ENCODE measurements at places on chromosomes 11 and 22.

GRCh38 chr11:65419772-65420481 is 2.7 kb upstream of the NEAT1 start:
- DNase-seq: peak; percentile 82

GRCh38 chr11:8075119-8075726 is 5.8 kb upstream of the TUB start:
- no peak for DNase-seq

DNA sequence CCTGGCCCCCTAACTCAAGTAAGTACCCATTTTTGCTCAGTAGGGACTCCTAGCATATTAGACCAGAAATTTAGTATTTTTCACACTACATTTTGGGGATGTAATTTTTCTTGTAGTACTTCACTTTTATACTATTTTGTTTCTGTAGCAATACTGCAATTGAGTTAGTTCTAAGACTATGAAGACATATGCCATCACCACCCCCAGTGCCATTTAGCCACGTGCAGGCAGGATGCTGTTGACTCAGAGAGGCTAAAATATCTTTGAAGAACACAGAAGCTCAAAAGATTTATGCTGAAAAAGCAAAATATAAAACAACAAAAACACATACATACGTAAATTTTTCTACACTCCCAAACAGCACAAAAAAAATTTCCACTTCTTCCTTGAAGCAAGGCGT is 29.1 kb upstream of the DLAT start:
- DNase-seq: peak; percentile 62

DNA sequence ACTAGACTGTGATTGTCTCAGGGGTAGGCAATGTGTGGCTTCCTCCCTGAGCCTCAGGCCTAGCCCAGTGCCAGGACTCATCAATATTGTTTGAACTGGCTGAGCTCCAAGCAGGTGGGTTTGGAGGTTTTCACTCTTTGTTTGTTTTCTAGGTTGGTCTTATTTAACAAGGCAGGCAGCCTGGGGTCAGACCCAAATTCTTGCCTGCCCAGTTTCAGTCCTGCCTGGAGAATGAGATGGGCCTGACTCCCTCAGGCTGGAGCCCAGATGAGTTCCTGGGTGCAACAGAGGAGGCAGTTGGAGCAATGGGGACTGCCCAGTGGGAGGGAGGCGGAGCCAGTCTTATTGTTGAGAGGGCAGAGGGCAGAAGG is 28.3 kb upstream of the TP53I11 start:
- DNase-seq: peak; percentile 51

DNA sequence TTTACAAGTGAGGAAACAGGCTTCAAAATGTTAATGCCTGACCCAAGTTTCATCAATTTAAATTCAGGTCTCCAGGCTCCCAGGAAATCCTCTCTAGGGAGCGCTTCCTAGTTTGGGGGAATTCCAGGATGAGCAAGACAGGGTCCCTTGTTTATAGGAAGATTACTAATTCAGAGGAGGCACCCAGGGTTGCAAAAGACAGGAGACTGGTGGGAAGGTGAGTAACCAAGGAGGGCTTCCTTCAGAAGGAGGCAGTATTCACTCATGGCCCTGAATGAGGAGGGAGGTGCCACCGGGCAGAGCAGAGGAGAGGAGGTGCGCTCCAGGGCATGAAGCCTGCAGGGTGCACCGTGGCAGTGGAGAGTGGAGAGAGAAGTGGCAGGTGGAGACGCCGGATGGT is 1.6 kb downstream of the TMEM132A start:
- peak; percentile 91 for DNase-seq

- DNase-seq: no peak
These were observed 54.8 kb downstream of the MUC6 start for GRCh38 chr11:981764-982163.

GRCh38 chr11:76598426-76598839 is 72.1 kb downstream of the LRRC32 start:
- peak; percentile 81 for DNase-seq

DNA sequence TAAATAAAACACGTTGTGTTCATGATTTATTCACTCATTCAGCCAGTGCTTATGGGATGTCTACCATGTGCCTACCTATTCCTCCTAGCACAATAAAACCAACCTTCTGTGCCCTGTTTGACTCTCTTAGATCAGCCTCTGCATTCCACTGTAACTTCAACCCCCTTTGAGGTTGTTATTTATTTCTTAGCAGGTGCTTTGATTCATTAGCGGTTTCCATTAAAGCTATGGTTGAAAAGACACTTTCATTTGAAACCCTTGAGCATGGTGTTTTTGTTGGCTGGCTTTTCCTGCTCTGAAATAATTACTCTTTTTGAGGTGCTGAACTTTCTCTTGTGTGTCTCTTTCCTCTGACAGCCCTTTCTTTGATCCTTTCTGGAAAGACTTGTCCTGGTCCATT is 570.6 kb upstream of the LARGE1 start:
- no peak for DNase-seq

DNA sequence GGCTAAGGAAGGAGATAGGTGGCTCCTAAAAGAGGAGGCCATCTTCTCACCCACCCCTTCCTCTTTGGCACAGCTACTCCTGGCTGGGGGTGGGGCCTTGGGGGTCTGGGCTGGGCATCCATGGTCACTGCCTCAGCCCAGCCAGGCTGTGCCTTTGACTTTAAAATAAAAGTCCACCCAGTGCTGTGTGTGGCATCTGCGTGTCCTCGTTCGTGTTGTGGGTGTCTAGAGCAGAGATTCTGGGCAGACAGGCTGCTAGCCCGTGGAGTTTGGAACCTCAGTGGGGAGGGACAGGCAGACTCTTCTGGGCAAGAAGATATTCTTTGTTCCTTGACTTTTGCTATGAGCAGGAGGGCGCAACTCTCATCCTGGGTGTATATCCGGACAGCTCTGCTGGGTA is 13.1 kb downstream of the RPS6KA4 start:
- DNase-seq: no peak

- peak; percentile 52 for DNase-seq
These were observed 1.3 kb downstream of the TP53I11 start for GRCh38 chr11:44949160-44950030.

DNA sequence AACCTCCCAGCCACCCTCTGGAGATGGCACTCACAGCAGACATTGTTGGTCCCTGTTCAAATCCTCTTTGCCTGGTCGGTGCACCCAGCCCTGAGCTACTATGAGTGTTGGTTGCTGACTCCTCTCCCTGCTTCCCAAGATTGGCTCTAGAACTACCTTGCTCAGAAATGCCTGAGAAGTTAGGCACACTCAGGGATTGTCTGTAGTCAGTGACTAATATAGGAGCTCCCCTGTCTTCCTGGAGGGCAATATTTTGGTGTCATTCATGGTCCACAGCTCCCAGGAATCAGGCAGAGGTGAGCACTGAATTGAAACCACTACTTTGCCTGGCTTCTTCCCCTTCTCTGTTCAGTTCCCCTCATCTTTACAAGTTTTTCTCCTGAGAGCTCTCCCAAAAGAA is 325.9 kb downstream of the MIAT start:
- DNase-seq: no peak

DNA sequence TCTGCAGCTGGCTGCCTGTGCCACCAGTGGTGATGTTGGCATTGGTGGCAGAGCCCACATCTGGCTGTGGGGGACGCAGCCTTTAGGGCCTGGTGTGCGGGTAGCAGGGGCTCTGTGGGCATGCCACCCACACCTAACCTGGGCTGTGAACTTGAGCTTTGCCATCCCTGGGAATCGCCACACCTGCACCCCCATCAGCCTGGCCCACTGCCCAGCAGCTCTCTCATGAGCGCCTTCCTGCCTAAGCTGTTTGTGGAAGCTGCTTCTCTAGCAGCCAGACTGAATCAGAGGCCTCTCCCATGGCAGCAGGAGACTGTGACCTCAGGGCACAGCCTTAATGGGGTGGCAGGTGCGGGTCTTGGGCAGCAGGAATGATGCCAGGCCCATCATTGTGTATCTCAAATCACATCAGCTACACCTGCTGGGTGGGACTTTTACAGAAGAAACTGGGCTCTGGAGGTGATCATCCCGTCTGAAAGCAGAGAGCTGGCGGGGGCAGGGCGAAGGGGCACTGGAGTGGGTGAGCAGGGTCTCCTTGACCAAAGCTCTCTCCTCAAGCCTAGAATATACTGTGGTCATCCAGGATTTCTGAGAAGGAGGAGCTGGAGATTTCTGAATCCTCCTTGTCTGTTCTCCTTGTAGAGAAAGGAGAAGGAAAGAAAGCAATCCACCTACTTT is 17.8 kb upstream of the CARS1 start:
- DNase-seq: no peak

DNA sequence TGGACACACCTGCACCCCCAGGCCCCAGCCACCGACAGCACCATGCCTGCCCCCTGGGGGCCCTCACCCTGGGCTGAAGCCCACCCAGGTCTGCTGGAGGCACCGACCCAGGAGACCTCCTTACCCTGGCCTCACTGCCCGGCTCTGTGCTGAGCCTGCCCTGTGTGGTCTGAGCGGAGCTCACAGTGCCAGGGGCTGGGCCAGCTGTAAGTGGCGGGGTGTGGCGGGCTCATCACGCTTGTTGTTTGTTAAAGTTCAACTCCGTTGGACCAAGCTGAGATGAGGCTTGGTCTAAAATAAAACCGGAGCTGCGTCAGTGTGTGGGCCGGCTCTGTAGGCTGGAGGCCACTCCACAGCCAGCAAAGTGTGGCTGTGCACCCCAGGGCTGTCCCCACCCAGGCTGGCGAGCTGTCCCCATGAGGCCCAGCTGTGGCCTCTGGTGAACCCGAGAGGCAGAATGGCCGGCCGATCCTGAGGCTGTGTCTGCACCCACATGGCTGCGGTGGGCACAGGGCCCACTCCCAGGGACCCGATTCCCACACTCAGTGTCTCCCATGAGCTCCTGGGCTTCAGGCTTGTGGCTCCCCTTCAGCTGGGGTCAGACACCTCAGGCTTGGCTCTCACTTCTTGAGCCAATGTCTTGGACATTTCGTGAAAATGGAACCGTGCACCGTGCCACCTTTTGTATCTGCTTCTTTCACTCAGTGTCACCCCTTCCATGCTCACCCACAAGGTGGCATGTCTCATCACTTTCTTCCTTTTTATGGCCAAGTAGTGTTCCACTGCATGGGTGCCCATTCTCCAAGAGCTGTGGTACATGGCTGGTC is 137.9 kb downstream of the CTTN start:
- DNase-seq: no peak

- DNase-seq: no peak
These were observed 47.1 kb downstream of the SLC22A12 start for GRCh38 chr11:64638018-64638665.

DNA sequence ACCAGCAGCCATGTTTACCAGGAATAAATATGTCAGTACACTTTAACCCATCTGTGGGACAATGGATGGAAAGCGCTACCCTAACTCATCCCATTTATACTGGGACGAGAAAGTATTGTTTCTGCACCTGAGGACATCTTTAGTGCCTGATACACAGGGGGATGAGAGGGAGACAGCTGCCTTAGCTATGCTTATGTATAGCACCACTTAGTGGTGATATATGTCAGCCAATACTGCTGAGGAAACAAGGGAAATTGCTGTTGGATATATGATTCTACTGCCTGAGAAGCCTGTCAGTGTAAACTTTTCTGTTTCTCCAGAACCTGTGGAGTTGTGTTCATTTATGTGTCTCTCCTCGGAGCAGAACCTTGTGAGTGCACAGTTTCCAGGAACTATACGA is 13.3 kb upstream of the CEP295 start:
- no peak for DNase-seq

DNA sequence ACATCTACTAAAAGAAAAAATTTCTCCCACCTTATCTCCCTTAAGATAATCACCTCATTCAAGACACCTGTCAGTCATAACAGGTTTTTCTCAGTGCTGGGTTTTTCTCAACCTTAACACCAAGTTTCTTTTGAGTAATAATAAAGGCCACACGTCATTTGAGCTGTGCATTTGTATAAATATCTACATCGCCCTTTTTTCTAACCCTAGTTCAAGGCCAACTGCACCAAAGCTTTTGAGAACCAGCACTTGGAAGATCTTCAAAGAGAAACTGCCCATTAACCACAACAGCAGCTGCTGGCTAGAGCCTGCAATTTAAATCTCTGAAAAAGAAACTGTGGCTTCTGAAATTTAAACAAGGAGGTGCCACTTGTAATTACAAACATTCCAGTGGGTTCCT is 6.9 kb downstream of the CADM1 start:
- no peak for DNase-seq

DNA sequence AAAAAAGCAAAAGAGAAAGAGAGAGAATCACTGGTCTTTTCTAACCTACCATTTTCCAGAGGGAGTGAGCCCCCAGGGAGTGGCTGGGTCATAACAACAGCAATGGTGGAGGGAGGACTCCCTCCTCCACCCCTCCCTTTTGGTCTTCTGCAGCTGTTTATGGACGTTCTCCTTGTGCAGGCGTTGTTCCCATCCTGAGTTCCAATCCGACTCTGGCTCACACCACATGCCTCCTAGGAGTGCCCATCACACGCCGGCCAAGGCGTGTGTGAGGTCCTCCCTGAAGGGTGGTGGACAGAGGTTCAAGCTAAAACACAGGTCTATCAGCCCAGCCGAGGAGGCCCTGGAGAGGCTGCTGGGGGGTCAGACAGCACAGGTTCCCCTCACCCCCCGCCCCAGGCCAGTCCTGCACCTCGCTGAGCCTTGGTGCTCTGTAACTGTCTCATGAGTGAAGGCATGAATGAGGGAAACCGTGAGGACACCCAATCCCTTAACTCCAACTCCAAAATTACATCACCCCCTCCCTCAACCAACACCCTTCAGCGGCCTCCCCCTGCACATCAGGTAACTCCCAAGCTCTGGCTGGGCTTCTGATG is 29.4 kb downstream of the IFT27 start:
- no peak for DNase-seq

GRCh38 chr11:36713715-36714114 is 115.7 kb upstream of the RAG2 start:
- DNase-seq: no peak

GRCh38 chr11:66265531-66266377 is 2.7 kb upstream of the RAB1B start:
- DNase-seq: no peak

- DNase-seq: no peak
These were observed 10.9 kb upstream of the MFNG start for GRCh38 chr22:37497062-37497599.

- DNase-seq: no peak
These were observed 593.7 kb downstream of the METTL15 start for GRCh38 chr11:28701760-28702449.

DNA sequence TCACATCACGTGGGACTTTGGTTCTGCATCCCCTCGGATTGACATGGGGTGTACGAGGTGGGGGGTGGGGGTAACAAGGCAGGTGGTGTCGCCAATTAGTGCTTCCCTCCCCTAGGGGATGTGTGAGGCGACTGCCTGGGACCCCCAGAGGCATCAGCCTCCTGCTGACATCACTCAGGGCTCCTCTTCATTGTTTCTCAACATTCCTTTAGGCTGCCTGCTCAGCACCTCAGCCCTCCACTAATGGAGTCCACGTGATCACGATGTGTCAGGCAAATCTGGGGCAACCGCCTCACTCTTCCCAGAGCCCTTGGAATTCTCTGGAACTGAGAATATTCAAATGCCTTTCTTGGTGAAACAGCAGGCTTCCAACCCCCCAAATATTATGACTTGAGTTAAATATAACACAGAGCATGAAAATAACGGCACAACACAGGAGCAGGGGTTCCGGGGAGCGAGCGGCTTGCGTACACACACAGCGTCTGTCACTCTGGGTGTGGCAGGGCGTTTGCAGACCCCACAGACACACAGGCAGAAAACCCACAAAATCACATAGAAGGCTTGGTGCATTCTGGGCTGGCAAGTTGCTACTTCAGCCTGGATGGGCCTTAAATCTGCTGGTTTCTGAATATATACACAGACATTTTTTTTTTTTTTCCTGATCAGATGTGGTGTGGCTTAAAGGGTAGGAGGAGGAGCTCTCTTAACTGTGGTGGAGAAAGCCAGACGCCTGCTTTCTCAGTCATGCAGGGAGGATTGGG is 170.1 kb upstream of the CADM1 start:
- no peak for DNase-seq

GRCh38 chr22:47713941-47714340 is 951.5 kb downstream of the TBC1D22A start:
- DNase-seq: no peak

GRCh38 chr22:22835771-22836291 is 51.8 kb upstream of the IGLL5 start:
- DNase-seq: peak; percentile 45

Data from suppressor macrophage treated with lipopolysaccharide for 1 hour (primary cell).